Stimulated activated CD4-positive, alpha-beta T cell treated with anti-CD3 and anti-CD28 coated beads, Interleukin-1b, Interleukin-23, amount 100 ng/mL, for 24 hours (primary cell): ENCODE measurements at places on chromosomes 13 and 19.

DNA sequence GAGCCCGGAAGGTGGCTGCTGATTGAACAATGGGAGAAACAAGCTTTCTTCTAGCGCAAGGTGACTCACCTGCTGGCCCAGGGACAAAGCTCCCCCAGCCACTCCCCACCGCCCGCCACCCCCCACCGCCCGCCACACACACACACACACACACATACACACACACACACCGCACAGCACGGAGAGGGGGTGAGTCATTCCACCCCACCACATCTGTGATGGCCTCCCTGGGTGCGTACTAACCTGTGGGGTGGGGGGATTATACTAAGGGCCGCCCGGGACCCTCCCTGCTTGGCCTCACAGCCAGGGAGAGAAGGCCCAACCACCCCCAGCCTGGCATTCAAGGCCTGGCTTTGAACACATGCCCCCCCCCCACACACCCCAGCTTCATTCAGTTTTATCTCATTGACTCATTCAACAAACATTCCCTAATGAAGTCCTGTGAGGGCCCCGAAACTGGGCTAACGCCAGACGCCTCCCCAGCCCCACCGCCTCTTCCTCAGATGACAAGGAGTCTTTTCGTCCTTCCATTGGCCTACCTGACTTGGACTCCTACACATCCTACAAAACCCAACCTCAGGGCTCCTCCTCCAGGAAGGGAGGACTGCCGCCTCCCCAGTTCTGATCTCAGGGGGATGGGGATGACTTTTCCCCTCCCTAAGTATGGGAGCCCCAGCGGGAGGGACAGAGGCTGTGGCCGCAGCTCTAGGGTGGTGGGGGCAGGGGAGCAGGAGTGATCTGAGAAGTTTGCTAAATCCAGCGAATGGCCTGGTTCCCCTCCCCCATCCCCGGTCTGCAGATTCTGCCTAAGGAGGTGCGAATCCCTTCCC is 5.8 kb upstream of the ONECUT3 start:
- DNase-seq, result no peak

- DNase-seq, result no peak
Measured at GRCh38 chr13:86108334-86108733, 309.1 kb upstream of the SLITRK6 start.

DNA sequence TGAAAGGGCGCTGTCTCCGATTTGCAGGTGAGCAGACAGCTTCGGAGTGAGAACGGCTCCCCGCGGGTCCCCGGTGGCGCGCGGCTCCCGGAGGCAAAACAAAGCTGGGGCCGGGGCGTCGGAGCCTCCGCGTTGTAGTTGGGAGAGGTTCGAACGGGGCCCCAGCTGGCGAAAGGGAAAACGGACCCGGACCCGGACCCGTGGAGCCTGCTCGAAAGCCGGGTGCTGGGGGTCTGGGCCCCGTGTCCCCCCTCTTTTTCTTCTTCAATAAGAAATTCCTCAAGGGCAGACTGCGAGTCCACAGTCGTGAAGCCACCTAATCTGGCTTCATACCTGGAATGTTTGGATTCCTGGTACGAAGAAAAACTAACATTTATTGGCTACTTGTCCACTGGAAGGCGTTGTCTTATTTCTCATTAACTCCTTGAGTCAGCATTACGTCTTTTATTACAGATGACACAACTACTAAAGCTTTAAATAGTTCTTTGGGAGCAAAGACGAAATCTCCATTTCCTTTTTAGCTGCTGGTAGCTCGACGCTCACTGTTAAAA is 632 bp upstream of the MTIF3 start:
- no peak for DNase-seq

DNA sequence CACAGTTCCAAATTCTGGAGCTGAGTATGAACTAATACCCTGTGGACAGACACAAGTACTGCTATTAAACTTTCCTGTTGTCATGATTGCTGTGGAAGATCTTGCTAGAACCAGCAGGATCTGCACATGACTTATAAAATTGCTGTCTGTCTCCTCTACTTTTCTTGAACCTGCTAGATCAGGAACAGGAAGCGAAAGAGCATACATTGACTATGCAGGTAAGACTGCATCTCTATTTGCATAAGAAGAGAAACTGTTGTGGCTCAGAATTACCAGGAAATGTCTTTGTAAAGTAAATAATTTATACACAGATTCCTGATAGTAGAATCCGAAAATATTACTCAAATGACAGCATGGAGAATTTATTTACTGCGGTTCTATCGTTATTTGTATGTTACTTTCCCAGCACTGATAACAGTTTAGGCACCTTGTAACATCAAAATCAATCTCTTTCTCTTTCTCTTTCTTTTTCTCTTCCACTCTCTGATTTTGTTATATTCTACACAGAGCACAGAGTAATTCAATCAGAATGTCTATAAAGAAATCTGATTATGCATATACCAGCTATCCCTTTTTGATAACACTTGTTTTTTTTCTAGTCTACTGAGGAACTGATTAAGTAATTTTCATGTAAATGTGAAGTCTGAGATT is 226.5 kb downstream of the MYO16 start:
- DNase-seq, result no peak

GRCh38 chr19:31840371-31840770 is 491.1 kb upstream of the TSHZ3 start:
- DNase-seq, result no peak

DNA sequence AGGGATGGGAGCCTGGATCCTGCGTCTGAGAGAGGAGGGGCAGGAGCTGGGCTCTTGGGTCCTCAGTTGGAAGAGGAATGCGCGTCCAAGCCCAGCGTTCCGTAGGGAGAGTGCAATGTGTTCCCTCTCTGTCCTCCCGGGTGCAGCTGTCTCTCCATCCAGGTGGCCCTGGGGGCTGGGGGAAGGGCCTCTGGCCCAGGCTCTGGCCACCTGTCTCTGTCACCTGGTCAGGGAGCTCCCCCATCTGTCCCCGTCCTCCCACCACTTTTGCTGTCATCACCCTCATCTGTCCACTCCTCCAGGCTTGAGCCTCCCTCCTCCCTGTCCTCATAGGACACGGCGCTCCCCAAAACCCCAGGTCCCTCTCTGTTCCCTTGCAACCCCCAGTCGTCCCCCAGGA is 3.7 kb upstream of the SBK2 start:
- no peak for DNase-seq

- DNase-seq, result no peak
Measured at GRCh38 chr19:15248106-15248505, 15.9 kb upstream of the EPHX3 start.

DNA sequence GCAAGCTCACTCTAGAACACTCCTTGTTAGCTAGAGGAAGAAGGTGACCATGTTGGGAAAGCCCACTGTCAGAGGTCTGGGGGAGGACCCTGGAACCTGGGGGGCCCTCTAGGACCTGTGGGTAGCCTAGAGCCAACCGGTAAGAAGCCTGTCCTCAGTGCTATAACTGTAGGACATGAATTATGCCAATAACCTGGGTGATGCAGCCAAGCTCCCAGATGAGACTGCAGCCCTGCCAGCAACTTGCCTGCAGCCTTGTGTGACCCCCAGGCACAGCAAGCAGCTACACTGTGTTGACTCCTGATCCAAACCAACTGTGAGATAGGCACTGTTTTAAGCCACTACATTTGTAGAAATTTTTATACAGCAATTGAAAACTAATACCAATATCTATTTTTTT is 122.3 kb downstream of the MIPEP start:
- no peak for DNase-seq

- DNase-seq, result no peak
Measured at GRCh38 chr13:31213651-31214289, 14.0 kb downstream of the B3GLCT start.

- DNase-seq, result no peak
Measured at GRCh38 chr19:56126983-56127780, 6.1 kb upstream of the ZNF787 start.

DNA sequence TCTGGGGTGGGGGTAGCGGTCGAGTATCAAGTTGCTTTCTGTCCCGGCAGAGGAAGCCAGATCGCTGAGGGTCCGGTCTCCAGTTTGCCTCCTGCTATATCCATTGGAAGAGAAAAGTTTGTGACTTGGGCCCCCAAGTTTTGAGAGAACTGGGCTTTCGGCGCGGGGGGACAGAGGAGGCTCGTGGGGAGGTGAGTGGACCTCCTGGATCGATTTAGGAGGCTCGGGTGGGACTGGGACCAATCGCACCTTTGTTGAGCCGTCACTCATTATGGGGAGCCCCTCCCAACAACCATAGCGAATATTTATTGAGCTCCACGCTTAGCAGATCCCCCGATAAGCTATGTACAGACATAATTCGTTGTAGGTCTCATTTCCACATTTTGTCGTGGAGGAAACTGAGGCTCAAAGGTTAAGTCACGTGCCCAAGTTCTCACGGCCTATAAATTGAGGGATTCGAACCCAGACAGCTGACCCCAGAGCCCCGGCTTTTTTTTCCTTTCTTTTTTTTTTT is 909 bp downstream of the RFXANK start:
- DNase-seq, result no peak

DNA sequence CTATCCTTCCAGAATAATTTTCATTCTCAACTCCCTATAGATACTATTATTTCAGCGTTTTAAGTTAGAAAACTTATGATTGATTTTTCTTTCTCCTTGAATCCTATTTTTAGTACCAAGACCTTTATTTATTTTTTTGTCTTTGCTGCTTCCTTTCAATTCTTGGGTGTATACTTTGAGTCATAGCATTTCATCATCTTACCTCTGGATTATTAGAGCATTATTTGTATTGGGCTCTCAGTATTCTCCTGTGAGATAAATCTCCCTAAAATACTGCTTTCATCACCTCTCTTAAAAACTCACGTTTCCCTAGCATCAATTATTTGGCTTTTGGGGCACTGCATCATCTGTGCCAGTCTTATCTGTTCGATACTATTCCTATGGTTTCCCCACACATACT is 222.8 kb downstream of the POSTN start:
- no peak for DNase-seq

DNA sequence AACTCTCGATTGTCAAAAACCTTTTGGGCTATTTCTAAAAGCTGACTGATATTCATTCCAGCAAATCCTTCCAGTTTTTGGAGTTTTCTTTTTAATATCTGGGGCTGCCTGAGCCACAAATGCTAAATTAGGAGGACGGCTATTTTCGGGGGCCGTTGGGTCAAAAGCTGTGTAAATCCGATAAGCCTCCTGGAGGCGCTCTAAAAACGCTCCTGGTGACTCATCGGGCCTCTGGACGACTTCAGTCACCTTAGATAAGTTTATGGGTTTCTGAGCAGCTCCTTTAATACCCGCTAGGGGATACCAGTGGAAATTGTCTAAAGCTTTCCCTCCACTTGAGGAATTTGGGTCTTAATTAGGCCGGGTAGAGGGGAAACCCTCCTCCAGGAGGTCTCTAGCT is 66.4 kb downstream of the ZNF730 start:
- DNase-seq, result no peak

GRCh38 chr19:616062-616700 is 17.2 kb downstream of the POLRMT start:
- DNase-seq, result no peak

DNA sequence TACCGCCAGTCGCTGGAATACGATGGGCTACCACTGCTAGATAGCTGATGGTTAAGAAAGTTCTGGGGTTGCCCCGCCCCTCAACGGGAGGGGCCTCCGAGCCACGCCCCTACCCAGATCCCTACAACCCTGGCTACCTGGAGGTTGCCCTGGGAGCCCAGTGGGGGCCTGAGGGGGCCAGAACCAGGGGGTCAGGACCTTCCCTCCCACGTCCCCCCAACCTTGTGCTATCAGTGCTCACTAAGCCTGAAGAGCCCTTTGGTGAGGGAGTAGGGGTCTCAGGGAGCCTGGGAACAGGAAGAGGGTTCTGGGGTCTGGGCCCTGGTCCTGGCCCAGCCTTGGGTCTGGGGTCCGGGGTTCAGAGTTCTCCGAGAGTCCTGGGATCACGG is 8.9 kb downstream of the OCEL1 start:
- DNase-seq, result no peak

DNA sequence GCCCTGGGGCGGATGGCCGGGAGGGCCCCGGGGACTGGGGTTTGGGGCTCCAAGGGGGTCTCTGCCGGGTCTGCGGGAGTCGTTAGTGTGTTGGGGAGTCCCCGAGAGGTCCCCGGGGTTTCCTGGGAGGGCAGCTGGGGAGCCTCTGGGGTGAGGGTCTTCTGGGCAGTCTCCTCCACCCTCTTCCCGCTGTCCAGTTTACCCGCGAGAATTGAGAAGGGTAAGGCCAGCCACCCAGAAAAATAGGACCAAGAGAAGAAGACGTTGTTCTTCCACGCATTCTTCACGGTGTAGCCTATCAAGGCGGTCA is 1.0 kb upstream of the ETFB start:
- DNase-seq, result no peak

- no peak for DNase-seq
Measured at GRCh38 chr19:784541-784940, 12.7 kb upstream of the PTBP1 start.

GRCh38 chr13:106151056-106151699 is 384.3 kb downstream of the EFNB2 start:
- DNase-seq, result no peak

GRCh38 chr19:44111910-44112463 is 1.2 kb upstream of the ZNF225 start:
- no peak for DNase-seq

GRCh38 chr13:62327367-62327766 is 911.7 kb upstream of the PCDH20 start:
- no peak for DNase-seq

DNA sequence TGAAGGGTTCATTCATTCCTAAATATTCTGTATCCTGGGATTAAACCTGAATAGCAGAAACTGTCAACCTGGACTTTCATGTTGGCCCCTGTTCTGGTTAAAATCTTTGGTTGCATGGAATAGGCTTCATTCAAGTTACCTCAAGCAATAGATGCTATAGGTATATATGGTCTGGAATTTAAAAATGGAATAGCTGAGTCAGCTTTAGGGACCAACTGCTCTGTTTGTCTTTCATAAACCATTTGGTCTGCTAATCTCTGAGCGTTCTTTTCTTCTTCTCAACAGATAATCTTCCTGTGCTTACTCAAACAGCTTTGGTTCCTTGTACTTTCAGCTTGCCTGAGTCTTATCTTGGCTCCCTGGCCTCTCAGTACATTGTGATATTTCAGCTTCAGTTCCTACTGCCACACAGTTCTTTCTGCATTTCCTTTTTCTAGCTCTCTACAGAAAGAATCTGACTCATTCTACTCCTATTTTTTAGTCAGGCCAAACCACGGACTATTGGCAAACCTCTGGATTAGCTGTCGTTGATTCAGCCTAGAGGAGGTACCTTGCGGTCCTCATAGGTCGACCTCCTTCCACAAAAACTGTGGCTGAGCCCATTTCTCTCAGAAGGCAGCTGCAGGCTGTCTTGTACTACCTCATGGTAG is 35.9 kb upstream of the MAB21L1 start:
- DNase-seq, result no peak

DNA sequence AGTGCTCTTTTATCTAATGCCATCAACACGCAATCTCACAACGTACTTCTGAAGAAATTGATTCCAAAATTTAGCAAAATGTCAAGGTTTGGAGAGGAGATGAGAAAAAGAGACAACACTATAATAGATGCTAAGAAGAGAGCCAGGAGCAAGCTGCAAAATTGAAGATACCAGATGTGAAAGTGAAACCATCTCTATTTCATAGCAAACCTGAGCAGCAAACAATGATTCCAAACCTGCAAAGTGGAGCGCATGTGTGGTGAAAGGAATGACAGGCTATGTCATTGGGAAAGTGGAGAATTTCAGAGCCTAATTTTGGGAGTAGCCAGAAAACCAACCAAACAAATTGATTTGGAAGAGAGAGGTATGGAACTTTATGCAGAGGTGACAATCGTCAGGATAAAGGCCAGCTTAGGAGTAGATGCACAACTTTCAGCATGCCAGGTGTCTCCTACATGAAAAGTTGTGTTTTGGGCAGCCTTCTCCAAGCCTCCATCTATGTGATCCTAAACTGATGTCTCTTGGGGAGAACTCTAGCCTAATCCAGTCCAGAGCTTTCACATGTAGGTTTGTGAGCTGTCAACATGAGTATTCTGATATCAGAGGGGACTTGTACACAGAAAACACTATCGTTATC is 158.4 kb upstream of the FNDC3A start:
- no peak for DNase-seq
